ENCODE measurements at places on chromosomes 3 and 15.

GRCh38 chr3:187473778-187474406 lies 105.7 kb downstream of the RTP4 start:
- no peak for DNase-seq

- DNase-seq = no peak
These were observed 81.9 kb upstream of the SLCO2A1 start for GRCh38 chr3:134111616-134112015.

- peak; percentile 14 for DNase-seq
These were observed 11.9 kb downstream of the GRM2 start for GRCh38 chr3:51718547-51719409.

GRCh38 chr3:171850960-171851659 lies 8.0 kb downstream of the TMEM212 start:
- no peak for DNase-seq

GRCh38 chr15:95591886-95592285 lies 738.6 kb upstream of the NR2F2 start:
- DNase-seq = no peak

DNA sequence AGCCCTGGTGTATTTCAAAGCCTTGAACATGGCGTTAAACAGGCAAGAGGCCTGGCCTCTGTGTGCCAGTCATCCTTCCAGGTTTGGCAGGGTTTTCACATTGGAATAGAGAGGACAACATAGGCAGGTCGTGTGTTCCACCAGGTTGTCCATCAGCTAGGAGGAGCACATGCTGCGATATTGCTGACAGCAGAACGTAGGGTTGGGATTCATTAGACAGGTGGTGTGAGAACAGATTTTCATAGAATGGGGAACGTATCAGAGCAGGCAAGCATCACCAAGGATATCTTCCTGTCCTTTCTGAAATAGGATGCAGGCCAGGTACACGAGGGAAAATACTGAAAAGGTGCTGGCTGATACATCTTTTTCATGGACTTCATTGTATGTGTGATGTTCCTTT lies 26.4 kb downstream of the MINAR1 start:
- DNase-seq = no peak

DNA sequence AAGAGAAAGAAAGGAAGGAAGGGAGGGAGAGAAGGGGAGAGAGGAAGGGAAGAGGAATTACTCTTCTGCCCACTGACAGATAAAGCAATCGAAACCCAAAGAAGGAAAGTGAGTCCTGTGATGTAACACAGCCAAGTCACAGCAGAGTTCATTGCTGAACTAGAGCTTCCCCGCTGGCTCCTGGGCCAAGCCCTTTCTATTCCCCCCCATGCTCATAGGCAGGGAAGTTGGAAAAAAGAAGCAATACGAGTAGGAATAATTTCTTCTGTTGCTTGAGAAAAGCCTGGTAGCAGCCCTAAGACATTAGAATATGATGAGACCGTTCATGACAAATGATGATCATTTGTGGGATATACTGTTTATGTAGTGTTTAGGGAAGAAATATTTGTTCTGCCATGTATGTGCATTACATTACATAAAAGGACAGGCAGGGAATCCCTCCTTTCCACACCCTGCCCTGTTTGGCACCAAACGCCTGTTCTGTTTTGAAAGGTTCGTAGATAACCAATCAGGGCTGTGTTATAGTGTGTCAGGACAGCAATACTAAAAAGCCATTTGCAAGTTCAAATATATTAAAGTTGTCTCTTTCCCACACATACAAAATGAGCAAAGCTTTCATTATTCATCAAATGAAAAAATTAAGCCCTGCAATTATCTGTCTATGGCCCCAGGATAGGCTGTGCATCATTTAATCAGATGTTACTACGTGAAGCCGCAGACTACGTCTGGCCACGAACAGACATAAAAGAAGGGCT lies 111.0 kb upstream of the TRPM1 start:
- no peak for DNase-seq

GRCh38 chr3:142337994-142338393 lies 109.8 kb downstream of the XRN1 start:
- no peak for DNase-seq

DNA sequence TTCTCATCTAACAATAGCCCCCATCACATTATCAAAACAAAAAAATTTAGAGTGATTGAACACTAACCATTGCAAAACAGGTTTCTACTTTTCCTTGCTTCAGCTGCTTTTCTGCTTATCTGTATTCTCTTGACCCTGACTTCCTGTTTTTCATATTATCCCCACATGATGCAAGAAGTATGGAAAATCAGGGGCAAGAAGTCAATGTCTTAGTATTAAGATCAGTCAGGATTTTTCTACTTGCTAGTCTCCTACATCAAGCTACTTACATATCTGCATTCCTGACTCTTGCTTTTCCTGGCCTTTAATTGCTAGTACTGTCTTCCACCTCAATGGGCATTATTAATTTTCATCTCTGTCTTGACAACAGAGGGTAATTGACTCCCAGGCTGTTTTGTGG lies 300.2 kb downstream of the OTOL1 start:
- DNase-seq = no peak

DNA sequence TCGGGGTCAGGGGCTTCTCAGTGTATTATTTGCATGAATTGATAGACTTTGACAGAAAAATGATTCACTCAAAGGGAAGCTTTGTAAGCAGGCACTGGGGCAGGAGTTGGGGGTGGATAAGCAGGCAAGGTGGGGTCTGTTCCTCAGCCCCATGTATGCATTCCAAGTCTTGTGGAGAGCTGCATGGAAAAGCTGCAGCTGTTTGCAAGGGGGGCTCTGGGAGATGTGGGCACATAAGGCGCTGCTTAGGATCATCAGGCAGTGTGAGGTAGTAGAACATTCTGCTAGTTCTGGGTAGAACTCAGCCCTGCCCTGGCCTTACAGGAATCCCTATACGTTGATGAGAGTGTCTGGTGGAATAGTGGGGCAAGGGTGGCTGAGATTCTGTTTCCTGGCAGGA lies 154.2 kb upstream of the LRIG1 start:
- DNase-seq = no peak

All from CD8-positive, alpha-beta memory T cell (primary cell).